H54 (cell line): ENCODE measurements at places on chromosomes 16 and 17.

- no peak for DNase-seq
Observed at GRCh38 chr17:79078476-79079190, 4.0 kb downstream of the ENGASE start.

DNA sequence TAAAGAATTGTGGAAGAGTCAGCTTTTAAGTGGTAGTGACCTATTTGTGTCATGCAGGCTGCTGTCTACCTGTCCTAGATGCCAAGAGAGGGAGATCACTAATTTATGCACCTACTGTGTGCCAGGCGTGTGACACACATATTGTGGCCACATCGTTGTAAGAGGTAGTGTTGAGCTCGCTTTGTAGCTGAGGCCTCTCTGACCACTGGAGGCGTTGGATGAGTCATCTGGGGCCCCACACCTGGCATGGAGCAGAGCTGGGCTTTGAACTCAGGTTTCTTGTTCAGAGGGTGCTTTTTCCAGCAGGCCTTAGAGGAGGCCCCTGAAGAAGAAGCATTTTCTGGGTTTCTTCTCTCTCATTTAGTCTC, 52.3 kb upstream of the LGALS9 start:
- DNase-seq: no peak

GRCh38 chr17:57154921-57155320, 69.9 kb downstream of the AKAP1 start:
- DNase-seq: no peak

DNA sequence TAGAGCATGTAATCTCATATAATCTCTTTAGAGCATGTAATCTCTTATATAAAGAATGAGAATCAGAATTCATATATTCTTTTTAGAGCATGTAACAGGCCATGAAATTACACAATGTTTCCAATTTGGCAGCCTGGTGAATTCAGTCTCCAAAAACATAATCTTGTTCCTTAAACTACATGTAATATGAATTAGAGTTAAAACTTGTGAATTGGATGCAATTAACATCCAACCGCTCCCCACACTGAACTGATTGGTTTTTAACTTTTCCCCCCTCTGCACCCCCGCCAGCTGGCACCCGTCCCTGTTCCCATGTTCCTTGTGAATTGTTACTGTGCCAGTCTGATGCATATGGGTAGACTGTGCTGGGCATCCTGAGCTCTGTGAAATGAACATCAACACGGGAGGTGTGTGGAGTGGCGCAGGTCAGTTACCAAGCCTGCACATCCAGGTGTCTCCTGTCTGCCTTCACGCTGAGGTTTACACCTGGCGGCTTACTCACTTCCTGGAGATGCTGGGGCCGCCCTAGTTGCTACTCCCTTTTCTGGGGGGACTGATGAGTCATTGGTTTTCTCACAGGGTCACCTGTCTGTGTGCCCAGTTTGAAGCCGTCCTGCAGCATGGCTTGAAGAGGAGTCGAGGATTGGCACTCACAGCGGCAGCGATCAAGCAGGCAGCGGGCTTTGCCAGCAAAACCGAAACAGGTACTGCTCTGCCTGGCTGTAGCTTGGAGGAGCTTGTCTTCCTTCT, 50.4 kb downstream of the SNX29 start:
- DNase-seq: no peak

GRCh38 chr17:55285340-55286301, 20.9 kb downstream of the HLF start:
- DNase-seq: no peak

DNA sequence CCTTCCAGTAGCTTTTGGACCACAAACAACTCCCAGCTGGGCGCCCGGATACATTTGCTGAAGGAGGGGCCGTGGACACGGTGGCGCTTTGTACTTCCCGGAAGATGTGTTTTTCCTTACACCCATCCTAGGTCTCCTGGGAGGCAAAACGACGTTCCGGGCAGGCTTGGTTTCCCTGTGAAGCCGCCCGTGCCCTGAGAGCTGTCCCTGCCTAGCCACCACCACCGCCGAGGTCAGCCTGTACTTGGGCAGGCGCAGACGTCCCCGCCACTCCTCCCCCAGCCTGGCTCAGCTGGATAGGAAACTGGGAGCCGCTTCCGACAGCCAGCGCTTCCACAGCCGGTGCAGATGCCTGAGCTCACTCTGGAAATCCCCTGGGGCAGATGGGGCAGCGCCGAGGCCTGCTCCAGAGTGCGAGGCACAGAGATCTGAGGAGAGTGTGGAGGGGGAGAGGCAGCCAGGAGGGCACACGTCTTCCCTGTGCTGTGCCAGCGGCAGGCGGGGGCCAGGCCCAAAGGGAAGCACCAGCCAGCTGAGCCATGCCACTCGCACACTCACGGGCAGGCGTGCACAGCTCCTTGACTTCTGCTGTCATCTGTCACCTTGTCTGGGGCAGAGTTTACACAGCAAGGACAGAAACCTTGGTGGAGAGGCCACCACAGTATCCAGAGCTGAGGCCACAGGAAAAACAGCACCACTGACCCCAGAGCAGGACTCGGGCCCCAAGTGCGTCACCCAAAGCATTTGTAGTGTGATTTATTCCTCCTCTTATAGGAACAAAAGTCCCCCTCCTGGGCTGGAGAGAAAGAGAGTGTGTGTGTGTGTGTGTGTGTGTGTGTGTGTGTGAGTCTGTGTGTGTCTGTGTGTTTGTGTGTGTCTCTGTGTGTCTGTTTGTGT, 3.0 kb downstream of the RHBDF2 start:
- DNase-seq: peak; percentile 82

GRCh38 chr17:6639014-6639585, 1.4 kb downstream of the KIAA0753 start:
- DNase-seq: no peak

- DNase-seq: no peak
Observed at GRCh38 chr16:55686671-55687070, 30.9 kb downstream of the SLC6A2 start.

- DNase-seq: no peak
Observed at GRCh38 chr17:79218825-79219200, 144.2 kb downstream of the ENGASE start.

DNA sequence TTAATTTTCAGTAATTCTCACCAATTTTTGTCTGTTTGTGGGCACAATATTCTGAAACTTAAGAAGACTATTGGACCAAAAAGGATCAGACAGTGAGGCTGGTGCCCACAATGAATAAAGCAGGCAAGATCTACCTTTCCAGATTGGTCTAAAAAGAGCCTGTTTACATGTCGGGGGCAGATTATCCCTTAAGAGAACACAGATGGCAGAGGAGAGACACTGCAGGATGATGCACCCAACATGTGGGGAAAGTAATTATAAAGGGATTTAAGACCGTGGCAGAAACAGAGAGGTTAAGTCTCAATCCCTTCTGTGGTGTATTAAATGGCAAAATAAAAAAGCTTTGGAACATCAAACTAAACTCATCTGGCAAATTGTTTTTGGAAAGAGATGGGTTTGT, 331.8 kb upstream of the CDH11 start:
- no peak for DNase-seq

GRCh38 chr16:88063211-88063773, 112.1 kb downstream of the BANP start:
- no peak for DNase-seq

GRCh38 chr17:15406081-15406480, 61.3 kb downstream of the CDRT4 start:
- DNase-seq: no peak

DNA sequence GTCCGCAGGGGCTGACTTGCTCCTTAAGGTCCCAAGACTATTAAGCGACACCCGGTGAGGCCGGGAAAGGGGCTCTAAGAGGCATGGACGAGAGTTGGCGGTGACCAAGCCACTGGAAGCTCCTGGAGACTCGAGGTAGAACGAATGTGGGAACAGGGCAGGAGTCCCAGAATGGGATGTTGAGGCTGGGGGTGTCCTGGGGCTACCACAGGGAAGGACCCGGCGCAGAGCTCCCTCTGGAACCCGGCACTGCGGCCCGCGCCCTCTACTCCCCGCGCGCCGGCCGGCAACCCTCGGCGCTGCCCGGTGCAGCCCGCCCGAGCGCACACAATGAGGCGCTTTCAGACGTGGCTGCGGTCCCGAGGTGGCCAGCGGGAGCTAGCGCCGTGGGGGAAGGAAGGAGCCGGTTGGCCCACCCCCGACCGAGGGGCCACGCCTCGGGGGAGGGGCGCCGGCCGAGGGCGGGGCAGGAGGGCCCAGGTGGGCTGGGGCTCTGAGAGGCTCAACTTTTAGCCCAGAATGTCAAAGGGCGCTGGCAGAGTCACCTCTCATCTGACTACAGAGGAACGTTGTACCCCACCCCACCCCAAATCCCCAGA, at the start of gene CHST6:
Gene CHST6, minus strand, starts transcription at position 366 of the 599 bp plus-strand sequence. CDS start 15,613 bp downstream, outside the sequence.
- DNase-seq: no peak

DNA sequence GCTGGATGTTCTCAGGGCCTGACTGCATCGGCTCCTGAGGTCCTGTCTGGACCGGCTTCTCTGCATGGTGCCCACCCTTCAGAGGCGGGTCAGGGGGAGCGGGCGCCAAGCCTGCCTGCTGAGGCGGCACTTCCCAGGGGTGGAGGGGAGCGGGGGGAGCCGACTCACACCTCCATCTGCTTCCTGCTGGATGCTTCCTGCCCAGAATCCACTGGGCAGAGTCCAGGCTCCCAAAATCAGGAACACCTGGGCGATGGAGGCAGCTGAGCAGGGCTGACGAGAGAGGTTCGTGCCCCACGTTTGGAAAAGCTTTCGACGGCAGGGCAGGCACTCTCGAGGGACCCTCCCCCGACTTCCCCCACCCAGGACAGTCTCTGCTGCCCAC, 42.2 kb downstream of the TIMM22 start:
- DNase-seq: no peak

GRCh38 chr16:49899991-49900695, 44.2 kb upstream of the ZNF423 start:
- no peak for DNase-seq

DNA sequence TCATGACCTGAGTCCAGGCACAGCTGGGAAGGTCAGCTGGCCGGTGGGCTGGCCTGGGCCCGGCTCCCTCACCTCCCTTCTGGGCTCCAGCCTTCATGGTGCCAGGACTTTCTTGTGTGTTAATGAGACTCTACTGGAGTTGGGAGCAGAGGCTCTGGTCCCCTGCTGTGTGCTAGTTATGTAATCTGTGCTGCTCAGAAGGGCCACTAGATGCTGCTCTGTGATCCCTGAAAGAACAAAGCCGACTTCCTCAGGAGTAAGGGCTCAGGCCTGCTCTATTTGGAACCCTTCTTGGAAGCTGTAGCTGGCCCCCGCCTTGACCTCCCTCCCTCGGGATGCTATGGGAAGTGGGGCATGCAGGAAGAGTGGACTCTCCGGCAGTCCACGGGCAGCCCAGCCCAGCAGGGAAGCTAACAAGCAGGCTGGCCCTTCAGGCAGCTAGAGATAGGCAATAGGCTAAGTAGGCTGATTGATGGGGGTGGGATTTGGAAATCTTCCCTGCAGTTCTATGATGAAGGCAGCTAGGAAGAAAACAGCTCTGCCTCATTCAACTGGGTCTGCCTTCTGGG, 3.3 kb upstream of the CDK5R1 start:
- peak; percentile 73 for DNase-seq

GRCh38 chr16:88730632-88731607, 24.6 kb downstream of the CTU2 start:
- no peak for DNase-seq

DNA sequence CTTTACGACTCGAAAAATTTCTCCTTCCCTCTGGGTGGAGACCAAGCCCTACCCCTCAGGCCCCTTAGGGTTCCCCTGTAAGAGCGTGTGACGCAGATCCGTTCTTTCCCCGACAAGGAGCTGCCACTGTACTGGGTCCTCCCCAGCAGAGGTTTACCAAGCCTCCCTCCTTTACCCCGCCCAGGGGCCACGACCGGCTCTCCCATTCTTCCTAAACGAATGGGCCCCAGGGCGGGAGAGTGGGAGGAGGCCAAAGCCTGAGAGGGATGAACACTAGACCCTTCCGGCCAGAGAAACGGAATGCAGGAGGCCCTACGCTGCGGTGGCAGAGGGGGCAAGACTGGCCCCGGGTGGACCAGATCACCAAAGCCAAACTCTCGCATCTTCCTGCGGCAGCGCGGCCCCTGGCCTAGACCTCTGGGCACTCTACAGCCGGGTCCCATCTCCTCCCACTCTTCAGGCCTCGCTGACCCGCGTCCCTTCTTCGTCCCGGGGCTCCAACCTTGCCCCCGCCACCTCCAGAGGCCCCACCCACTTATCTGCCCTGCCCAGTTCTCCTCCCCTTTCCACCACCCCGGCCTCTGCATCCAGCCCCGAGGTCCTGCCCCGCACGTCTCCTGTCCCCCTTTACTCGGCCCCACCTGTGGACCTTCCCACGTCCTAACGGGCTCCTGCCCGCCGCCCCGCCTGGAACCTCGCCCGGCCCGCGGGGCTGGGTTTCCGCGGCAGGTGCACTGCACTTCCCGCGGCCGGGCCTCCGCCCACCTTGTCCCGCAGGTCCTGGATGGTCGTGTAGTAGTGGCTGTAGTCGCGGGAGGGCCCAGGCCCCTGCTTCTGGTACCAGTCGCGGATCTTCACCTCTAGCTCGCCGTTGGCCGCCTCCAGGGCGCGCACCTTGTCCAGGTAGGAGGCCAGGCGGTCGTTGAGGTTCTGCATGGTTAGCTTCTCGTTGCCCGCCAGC, 765 bp downstream of the KRT19 start:
- DNase-seq: no peak

- DNase-seq: no peak
Observed at GRCh38 chr17:50060951-50061712, 5.2 kb downstream of the ITGA3 start.

- DNase-seq: no peak
Observed at GRCh38 chr17:39965017-39965699, 2.4 kb downstream of the GSDMA start.

DNA sequence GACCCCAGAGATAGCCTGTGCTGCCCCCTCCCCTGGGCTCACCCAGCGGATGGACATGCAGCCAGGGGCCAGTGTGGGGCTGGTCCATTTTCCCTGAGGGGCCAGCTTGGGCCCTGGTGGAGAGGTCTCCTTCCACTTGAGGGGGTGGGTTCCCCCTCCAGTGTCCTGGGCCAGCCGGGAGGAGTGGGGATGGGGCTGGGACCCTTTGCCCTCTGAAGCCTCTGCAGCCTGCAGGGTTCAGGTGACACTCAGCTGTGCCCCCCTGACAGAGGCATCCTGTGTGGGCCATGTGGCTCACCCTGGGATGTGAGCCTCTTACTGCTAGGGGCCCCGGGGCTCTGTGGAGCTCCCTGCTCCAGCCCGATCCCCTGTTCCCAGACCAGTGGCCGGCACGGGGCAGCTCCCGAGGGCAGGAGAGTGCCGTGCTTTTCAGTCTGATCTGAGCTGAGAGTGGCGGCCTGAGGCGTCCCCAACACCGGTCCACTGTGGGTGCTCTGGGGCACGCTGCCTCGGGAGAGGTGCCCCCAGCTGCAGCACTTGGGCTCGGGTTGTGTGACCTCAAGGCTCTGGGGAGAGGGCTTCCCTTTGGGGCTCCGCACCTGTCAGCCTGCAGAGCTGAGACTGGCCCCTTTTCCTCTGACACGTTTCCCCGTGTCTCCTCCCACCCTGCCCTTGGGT, 439 bp upstream of the GNG13 start:
- no peak for DNase-seq
